ENCODE measurements at places on chromosomes 7 and 10. TPM values are rescaled to one million over a fixed set of nuclear protein-coding genes. Genes with fewer than 3 reads are reported as not detected.

CHN2 gene
- total RNA-seq = 22.5 TPM

AEBP1 gene
- 164 TPM for total RNA-seq

GRCh38 chr7:56447864-56448693 lies 331.9 kb upstream of the NUPR2 start:
- DNase-seq = no peak

GRCh38 chr7:13386741-13387140 lies 602.7 kb downstream of the ETV1 start:
- DNase-seq = no peak

GRCh38 chr7:21568762-21569161 lies 25.9 kb downstream of the DNAH11 start:
- no peak for DNase-seq

- no peak for DNase-seq
Observed at GRCh38 chr10:124325998-124326636, 92.6 kb downstream of the OAT start.

Data from kidney (tissue), 22 donors.